ENCODE measurements at places on chromosomes 5 and 9.

DNA sequence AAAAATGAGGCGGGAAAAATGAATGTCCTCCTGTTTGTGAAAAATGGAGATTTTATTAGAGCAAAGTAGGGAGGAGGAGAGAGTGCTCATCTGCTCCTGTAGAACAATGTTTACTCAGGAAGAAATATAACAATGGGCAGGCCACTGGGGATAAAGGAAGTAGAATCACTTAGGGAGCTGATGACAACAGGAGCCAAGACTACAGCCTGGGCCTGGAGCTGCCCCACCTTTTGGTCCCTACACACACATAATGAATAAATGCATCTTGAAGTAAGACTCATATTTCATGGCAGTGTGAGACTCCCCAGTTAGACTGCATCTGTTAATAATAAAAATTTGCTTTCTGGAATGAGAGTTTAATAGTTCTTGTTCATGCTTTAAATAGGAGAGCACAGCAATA lies 1939.8 kb downstream of the EFNA5 start:
- peak; percentile 7 for DNase-seq

DNA sequence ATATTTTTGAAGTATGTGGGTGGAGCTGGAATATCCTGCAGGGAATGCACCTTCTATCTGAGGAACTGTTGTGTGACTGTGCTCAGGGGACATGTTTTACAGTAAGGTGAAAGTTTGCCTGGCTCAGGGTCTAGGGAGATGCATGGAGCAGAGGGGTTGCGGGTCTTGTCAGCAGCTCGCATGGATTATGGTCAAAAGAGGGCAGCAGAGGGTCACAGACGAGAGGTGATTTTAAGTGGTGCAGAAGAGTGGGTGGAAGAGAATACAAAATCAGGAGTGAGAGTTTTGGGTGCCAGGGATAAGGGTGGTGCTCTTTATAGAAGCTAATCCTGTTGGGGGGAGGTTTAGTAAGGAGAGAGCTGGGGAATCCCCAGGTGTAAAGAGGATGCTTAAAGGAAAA lies 53.5 kb upstream of the GRIN3A start:
- no peak for DNase-seq

DNA sequence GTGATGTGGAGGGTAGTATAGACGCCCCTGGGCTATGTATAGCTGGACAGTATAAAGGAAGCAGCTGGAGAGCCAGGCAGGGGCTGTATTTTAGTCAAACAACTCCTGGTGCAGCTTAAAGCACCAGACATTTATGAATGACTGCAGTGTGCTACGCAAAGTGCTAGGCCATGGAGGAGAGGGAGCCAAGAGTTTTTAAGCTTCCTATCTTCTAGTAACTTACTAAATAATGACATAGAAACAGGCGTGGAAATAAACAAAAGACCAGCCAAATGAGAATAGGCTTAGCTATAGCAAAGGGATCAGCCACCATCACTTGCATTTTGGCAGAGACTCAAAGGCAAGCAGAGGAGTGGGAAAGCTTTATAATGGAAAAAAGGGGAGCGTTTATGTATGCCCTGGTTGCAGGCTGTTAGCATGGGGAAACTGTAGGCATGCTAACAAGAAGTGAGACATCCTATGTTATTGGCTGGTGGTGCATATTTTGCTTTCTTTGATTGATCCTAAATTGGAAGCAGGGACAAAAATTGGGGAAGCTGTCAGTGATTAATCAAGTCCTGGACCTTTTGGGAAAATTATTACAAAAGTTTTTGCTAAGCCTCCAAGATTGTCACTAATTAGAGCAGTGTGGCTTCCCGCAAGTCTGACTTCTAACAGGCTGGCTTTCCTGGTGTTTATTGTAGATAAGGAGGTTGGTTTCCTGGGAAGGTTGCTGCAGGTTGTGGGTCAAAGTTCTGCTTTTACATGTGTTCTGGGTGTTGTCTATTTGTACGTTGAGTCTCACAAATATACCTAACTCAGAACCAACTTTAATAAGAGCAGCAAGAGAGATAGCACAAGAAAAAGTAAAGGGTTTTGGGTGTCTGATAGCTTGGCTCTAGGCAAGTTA lies 46.6 kb downstream of the RAB3C start:
- DNase-seq, result no peak

DNA sequence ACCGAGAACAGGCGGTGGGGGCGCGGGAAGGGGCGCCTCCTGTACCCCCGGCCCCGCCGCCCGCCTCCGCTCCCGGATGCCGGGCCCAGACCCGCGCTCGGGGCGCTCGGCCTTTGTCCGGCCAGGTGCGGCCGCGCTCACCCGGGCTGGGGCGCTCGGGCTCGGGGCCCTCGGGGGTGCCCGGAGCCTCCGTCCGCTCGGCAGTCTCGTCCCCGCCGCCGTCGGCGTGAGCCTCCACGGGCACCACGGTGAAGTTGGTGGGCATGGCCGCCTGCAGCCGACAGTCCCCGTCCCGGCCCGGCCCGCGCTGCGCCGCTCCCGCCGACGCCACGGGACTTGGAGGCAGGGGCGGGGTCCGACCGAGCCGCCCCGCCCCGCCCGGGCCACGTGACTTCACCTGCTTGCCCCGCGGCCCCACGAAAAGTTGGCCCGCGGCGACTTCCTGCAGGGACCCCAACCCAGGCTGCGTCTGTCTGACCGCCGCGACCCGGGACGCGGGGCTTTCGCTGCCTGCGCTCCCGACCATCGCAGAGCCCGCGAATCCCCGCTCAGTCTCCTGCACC lies at the start of gene SLC12A7:
Gene SLC12A7, minus strand, starts transcription at position 337 of the 563 bp plus-strand sequence. Its CDS starts 72 bp downstream, at position 265.
- no peak for DNase-seq

GRCh38 chr5:10556289-10556807 lies 7.5 kb upstream of the ANKRD33B start:
- no peak for DNase-seq

GRCh38 chr5:179804555-179804947 lies 2.1 kb downstream of the MGAT4B start:
- no peak for DNase-seq

DNA sequence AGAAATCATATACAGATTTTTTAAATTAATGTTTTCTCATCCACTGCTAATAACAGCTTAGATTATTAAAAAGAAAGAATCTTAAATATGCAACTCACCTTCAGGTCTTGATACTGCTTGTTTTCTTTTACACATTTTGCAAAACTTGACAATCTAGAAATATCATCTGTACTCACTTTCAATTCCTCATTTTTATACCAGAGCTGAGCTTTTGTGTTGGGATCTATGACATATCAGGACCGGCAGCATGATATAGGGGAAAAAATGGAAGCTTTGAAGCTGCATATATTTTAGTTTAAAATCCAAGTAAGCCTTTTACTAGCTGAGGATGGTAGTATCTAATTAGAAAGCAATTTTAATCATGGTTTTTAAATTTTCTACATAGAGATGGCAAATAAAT lies 75.7 kb upstream of the SMARCA2 start:
- DNase-seq, result no peak

GRCh38 chr9:68927165-68927564 lies 86.7 kb downstream of the PRKACG start:
- no peak for DNase-seq

GRCh38 chr5:143586781-143587362 lies 183.4 kb upstream of the NR3C1 start:
- DNase-seq, result no peak

GRCh38 chr5:78730300-78731094 lies 81.9 kb upstream of the LHFPL2 start:
- no peak for DNase-seq

DNA sequence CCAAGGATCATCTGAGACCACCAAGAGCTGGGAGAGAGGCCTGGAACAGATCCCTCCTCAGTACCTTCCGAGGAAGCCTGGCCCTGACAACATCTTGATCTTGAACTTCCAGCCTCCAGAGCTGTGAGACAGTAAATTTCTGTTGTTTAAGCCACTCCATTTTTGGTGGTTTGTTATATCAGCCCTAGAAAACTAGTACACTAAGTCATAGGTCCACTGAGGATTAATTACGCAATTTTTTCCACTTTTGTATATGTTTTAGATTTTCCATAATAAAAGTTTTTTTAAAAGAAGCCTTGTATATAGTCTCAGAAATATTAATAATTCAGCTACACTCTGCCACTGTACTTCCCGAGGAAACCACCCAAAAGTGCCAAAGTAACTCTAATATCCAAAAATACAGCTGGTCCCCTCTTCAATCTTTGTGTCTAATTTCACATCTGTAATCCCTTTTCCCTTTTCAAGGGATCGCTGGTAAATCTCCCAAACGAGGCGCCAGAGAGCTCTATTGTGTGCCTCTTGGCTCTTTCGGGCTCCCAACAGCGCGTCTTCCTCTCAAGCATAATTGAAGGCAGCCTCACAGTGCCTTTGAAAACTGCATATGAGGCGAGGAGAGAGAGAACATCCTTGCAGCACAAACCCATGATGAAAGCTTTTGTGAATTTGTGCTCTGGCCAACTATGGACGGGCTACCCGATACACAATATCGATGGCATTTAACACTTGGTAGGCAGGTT lies 32.7 kb downstream of the PRUNE2 start:
- DNase-seq, result no peak

DNA sequence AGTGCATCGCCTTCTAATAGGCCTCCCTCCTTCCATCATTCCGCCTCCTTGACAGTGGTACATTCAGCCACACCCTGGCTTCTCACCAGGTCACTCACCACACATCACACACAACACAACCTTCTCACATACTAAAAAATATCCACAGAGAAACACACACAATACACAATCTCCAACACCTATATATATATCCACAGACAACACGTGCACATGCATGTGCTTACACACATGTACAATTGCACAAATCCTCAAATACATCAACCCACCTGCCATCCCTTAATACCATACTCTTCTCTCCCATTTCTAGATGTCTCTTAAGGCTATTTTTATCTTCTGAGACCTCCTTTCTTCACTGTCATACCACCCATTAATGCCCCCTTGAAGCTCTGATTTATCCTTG lies 57.6 kb downstream of the PPP2R2B start:
- DNase-seq, result no peak

DNA sequence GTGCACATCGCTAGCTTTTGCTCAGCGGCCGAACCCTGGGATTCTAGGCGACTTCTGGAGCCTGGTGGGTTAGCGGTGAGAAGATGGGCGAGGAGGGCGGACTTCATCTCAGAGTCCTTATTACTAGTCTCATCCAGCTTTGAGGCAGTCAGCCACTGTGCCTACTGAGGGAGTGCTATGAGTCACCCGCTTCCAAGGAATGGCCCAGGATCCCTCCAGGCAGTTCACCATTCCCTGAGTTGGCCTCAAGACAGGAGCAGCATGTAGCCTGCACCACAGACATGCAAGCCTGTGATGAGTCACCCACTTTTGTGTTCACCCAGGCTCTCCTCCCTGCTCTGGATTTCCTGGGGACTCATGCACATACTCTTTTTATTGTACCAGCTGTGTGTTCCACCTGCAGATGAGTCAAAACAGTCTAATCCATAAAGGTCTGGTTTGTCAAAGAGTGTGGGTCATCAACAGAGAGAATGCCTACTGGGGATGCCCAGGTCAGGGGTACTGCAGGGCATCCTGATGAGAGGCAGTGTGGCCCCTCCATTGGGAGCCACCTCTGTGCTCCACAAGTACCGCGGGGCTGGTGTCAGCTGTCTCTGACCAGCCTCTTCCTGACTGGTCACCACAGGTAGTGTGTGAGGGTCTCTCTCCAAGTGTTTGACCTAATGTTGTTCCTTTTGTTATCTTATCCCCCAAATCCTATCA lies 20.2 kb downstream of the SLC22A5 start:
- DNase-seq, result no peak

DNA sequence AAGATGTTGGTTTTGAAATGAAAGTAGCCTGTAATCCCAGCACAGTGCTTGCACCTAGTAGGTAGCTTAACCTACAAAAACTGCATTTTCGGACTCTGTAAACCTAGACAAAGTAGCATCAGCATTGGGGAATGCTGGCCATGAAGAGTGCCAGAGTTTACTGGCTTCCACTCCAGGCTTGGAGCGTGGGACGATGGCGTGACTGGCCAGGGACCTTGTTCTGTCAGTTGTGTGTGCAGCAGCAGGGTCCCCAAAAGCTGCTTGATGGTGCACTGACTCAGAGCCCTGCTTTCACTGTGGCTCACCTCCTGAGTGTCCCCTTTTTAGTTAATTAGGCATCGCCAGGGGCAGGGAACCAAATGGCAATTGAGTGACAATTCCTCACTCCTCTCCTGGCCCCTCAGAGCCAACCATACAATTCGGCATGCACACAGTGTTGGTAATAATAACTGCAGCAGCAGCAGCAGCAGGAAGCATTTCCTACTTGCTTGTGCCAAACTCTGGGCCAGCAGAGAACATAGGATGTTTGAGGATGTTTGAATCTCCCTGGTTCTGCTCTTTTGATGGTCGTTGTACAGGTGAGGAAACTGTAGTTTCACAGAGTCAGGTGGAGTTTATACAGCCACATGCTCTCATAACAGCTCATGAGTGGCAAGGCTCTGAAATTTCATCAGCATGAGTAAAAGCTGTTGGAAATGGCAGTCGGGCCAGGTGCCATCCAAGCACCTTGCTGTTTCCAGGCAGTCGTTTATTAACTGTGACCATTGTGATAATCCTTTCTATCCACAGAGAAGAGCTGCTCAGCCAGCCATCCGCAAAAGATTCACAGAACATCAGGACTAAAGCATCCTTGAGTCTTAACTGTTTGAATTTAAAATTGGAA lies 4.2 kb downstream of the UBE2QL1 start:
- DNase-seq, result no peak

GRCh38 chr9:134656334-134657006 lies 14.9 kb downstream of the COL5A1 start:
- no peak for DNase-seq

DNA sequence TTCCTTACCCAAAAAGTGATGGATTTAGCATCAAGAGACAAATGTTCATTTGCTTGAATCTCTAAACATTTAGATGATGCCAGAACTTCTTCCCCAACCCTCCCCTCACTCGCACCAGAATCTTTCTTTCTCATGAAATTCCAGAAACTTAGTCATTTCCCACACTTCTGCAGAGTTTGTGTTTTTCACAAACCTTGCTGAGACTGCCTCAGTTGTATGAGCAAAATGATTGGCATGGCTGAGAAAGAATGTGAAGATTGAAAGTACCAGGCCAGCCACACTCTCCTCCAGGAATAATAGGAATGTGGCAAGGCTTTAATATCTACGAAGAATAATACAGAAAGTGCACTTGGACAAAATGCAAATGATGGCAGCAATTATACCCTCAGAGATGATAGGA lies 428.3 kb upstream of the CDH6 start:
- no peak for DNase-seq

GRCh38 chr9:130536701-130537107 lies 42.7 kb upstream of the FUBP3 start:
- no peak for DNase-seq

DNA sequence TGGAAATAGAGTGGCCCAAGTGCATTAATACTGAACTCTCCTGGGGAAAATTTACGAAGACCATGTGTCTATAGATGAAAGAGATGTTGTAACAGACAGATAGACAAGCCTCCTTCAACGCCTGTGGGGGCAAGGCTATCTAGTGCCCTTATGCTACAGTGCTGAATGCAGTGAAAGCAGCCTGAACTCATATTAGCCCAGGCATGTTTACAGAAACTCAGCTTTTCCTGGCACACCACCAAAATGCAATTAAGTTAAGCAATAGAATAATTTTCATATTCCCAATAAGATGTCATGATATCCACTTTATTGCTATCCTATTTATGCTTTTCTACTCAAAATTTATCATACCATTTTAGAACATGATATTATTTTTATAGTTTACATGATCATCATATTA lies 277.0 kb downstream of the DIRAS2 start:
- DNase-seq, result no peak

- DNase-seq, result no peak
Observed at GRCh38 chr9:28900406-28900805, 1327.1 kb upstream of the C9orf72 start.

GRCh38 chr9:93096131-93096802 lies at the start of gene CARD19:
CARD19 (plus strand) TSS chr9:93096217; CDS start chr9:93096346, 129 bp downstream.
- no peak for DNase-seq

- DNase-seq, result no peak
Observed at GRCh38 chr5:33725806-33726205, 166.0 kb downstream of the ADAMTS12 start.

Data from NCI-H1417 treated with DMSO at 0.1 percent for 48 hours (cell line).